ENCODE measurements at places on chromosomes 1 and 21. TPM values are rescaled to one million over a fixed set of nuclear protein-coding genes. Genes with fewer than 3 reads are reported as not detected.
A peak's percentile ranks its signal among the peaks of the same experiment; 100 is the strongest.

SELP gene
- 23.8 TPM for total RNA-seq

CYP4A11 gene
- total RNA-seq = not detected

CD53 gene
- total RNA-seq = 30.2 TPM

DNA sequence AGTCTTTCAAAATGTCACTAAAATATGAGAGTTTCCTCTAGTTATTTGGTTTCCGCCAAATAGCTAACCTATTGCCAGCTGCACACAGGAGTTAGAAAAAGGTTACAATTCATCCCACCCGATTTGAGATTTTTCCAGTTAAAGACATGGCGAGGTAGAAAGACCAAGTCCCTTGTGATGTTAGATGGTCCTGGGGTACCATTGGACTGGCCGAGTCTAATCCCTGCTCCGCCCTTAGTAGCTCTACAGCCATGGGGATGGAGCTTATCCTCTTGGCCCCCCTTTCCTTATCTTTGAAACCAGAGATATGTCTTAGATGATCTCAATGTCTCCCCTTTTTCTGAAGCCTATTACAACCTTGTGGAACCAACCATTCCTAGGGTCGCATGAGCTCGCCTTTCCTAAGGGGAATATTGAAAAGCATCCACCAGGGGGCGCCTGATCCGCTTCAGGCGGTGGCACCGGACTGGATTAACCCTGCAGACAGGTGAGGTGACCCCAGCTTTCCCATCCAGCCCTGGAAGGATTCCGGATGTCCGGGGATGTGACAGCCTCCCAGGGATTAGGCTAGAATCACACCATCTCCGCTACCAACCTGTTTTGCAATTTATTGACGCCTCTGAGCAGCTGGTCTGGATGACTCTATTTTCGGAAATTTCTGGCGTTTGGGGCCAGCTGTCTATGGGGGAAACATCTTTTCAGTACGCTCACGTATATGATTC lies 68.3 kb upstream of the SIM2 start:
- no peak for DNase-seq

DNA sequence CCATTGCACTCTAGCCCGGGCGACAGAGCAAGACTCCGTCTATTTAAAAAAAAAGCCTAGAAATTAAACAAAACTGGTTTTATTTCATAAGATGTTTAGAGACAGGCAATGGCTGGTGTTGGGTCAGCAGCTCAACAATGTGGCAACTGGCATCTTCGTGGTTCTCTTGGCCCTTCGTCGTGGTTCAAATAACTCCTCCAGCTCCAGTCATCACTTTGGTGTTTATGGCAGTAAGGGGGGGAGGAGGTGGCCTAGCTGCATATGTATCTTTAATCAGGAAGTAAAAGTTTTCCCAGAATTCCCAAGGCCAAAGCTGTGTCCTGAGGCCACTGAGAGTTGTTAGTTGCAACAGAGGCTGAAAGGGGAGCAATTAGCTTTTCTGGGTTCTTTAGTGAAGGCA lies 13.0 kb upstream of the LTN1 start:
- DNase-seq = no peak

PTPN7 gene
- 2.2 TPM for total RNA-seq

- no peak for DNase-seq
Measured at GRCh38 chr1:29455781-29456180, 219.5 kb downstream of the PTPRU start.

ILF2 gene
- 66.9 TPM for total RNA-seq

ORC1 gene
- 0.52 TPM for total RNA-seq

- no peak for DNase-seq
Measured at GRCh38 chr1:156895455-156895812, 1.9 kb downstream of the PEAR1 start.

- no peak for DNase-seq
Measured at GRCh38 chr1:102640872-102641271, 467.4 kb downstream of the COL11A1 start.

STUM gene
- 3.9 TPM for total RNA-seq

C8A gene
- total RNA-seq = not detected

UBXN10 gene
- total RNA-seq = 0.29 TPM

EXTL1 gene
- total RNA-seq = 1.7 TPM

SPOCD1 gene
- 13.5 TPM for total RNA-seq

DNA sequence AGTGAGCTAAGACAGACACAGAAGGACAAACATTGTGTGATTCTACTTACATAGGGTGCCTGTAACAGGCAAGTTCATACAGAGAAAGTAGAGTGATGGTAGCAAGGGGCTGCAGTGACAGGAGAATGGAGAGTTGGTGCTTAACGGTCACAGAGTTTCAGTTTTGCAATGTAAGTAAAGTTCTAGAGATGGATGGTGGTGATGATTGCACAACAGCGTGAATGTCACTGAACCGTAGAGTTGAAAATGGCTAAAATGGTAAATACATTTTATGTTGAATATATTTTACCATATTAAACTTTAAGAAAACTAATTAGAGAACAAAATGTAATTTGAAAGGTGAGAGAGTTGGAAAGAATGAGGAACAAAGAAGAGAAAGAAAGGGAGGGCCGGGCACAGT lies 8.7 kb downstream of the CFAP107 start:
- no peak for DNase-seq

GRCh38 chr1:26360807-26361604 lies 7.1 kb upstream of the CRYBG2 start:
- no peak for DNase-seq

GRCh38 chr21:31888936-31889371 lies 16.1 kb downstream of the HUNK start:
- no peak for DNase-seq

DNA sequence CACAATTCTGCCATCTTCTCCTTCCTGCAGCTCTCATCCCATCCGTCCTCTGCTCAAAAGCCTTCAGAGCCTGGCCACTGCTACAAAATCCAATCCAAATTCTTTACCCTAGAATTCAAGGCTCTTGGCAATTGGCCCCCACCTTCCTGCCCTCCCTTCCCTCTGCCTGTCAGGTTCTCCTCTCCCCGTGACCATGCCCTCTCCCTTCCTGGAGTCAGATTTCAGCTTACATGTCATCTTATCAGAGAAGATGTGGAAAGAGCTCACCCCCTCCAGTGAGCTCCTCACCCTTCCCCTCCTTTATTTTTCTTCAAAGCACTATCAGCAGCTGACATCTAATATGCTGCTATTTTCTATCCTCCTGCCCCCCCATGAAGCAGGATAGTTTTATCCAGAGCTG lies 86.9 kb downstream of the GRIK3 start:
- DNase-seq = no peak

GRCh38 chr1:162151900-162152829 lies 82.7 kb downstream of the NOS1AP start:
- DNase-seq = no peak

- DNase-seq = no peak
Measured at GRCh38 chr1:157080714-157081113, 18.9 kb downstream of the ETV3L start.

- no peak for DNase-seq
Measured at GRCh38 chr1:203038217-203038741, 12.0 kb downstream of the PPFIA4 start.

- no peak for DNase-seq
Measured at GRCh38 chr1:159113596-159114433, 37.2 kb upstream of the AIM2 start.

GRCh38 chr1:2432441-2432844 lies 20.1 kb upstream of the PEX10 start:
- DNase-seq = no peak

GRCh38 chr1:119081267-119081666 lies 59.2 kb downstream of the WARS2 start:
- no peak for DNase-seq

DNA sequence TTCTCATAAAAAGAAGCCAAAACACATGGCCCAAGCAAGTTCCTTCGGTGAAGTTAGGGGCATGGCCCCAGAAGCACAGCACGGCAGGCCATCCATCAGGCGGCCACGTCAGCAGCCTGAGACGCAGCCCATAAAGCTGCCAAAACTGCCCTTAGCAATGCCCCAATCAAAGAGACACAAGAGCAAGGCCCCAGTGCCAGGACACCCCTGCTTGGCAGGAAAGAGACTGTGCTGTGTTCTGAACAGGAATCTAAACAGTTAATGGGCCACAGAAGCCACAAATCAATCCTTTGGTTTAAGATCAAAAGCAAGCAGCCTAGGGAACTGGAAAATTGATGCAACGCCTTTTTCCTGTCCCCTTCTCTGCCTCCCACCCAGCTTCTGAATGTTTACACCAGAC lies 497.0 kb upstream of the USP24 start:
- DNase-seq = no peak

OR6K3 gene
- not detected for total RNA-seq

GRCh38 chr1:96002201-96002600 lies 719.4 kb upstream of the PTBP2 start:
- DNase-seq = no peak

ARMH1 gene
- 1.0 TPM for total RNA-seq

- DNase-seq = no peak
Measured at GRCh38 chr1:101408212-101409042, 171.6 kb downstream of the S1PR1 start.

DNA sequence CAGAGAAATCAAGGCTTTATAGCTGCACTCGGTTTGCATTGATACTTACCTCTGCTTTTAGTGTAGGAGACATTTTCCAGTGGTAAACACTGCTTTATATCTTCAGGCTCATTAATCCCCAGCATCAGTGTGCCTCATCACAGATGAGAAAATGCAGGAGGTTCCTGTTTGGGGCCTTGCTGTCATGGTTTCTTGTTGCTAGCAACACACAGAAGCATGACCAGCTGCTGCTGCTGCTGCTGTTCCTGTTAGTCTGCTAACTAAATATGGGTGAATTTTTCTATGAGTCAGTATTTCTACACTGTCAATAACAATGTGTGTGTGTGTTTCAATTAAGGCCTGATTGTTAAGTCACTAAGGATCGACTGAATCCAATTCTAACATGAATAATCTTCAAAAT lies 85.8 kb upstream of the RGS1 start:
- DNase-seq = peak; percentile 83

- no peak for DNase-seq
Measured at GRCh38 chr1:165592945-165593823, 37.9 kb upstream of the MGST3 start.

DNA sequence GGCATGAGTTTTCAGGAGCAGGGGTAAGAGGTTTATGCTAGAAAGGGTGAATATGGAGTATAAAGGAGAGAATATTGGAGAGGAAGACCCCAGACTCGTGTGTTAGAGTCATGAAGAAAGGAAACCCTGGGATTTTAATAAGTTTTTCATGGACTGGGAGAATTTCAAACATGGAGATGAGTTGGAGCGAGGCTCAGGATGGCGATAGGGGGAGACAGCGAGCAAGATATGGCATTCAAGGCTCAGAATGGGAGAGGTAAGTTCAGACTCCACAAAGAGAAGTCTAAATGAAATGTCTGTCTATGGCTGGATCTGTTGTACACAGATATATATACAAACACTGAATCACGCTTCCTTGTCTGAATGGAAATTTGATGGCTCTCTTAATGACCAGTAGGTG lies 92.5 kb downstream of the LRRC40 start:
- no peak for DNase-seq

DNA sequence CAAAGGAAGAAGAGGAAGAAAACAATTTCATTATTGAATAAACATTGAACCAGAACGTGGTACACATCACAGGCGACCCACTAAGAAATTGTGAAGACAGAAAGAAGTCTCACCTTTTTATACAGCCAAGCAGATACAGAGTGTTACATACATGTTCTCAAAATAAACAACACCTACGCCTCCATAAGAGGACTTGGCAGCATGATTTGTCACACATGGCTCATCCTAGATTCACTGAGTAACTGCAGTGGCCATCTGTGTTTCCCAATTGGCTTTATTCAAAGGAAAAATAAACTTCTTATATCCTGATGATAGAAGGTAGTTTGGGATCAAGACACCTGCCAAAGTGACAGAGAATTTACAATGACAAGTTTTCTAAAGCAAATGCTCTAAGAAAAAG lies 7.6 kb upstream of the KRTAP19-8 start:
- DNase-seq = no peak

GRCh38 chr1:201709564-201710295 lies 119.2 kb upstream of the IPO9 start:
- peak; percentile 90 for DNase-seq

- no peak for DNase-seq
Measured at GRCh38 chr1:200206340-200206739, 178.8 kb downstream of the NR5A2 start.

TPTE gene
- not detected for total RNA-seq

- DNase-seq = no peak
Measured at GRCh38 chr1:219806020-219806419, 122.3 kb downstream of the SLC30A10 start.

DNA sequence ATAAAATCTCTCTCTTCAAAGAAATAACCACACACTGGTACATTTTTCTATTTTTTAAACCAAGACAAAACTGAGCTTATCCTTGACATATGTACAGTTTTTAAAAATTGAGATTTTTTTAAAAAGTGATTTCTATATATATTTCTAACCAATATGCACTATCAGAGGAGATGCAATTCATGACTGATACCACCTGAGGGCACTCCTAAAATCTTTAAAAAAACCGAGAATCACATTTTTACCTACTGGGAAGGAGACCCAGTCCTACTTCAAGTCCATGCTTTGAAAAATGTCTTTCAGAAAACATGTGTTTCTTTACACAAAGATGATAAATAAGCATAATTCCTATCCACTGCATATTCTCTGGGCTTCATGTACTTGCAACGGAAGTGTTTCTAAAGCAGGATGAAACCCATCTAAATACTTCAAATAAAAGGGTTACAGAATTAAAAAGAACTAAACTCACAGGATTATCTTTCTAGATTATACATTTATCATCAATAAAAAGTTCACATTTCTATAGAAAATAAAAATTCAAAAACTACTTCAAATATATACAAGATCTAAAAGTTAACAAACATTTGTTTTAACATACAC lies 98.6 kb downstream of the ENAH start:
- no peak for DNase-seq

- no peak for DNase-seq
Measured at GRCh38 chr1:74368335-74368734, 133.1 kb downstream of the TNNI3K start.
